ENCODE measurements at places on chromosomes 5 and 9.
A peak's percentile ranks its signal among the peaks of the same experiment; 100 is the strongest.

- no peak for DNase-seq
Measured at GRCh38 chr5:145551714-145552113, 283.4 kb downstream of the PRELID2 start.

DNA sequence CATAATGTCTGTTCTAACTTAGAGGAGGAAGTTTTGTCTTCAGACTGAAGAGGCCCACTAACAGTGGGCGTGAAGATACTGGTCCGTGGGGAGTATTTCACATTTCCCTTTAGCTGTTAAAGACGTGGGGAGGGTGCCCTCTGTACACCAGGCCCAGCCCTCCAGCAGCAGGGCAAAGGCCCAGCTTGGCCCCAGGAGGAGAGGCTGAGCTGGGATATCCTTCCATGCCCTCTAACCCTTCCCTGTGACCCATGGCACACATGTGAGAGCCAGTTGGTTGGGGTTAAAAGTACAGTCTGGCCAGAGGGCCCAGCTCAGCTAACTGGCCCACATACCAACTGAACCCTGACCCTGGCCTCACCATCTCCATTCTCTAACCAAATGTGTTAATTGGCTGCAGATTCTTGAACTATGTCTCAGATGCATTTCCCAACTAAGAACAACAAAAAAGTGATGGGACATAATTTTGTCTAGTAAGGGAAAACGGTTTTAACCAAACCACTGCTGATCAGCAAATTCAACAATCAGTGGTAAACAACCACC lies 74.4 kb downstream of the LHFPL2 start:
- DNase-seq, result peak; percentile 57

GRCh38 chr5:173229966-173230689 lies 4.9 kb downstream of the NKX2-5 start:
- DNase-seq, result no peak

- peak; percentile 67 for DNase-seq
Measured at GRCh38 chr9:125460883-125461635, 199.4 kb downstream of the GAPVD1 start.

DNA sequence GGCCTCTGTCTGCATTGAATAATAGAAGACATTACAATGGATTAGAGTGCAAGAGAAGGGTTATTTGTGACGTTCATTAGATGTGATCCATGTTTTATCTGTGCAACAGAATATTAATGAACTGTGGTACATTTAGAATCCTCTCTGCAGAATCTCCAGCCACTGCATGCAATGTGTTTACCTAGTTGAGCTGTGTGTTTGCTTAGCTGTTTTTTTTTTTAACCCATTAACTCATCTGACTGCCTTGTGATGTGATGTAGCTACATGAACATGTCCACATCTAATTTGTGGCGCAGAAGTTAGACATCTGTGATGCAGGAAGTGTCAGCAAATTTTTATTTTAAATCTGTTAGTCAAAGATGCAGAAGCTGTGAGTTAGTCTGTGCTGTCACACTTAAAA lies 236.9 kb downstream of the CD180 start:
- peak; percentile 44 for DNase-seq

DNA sequence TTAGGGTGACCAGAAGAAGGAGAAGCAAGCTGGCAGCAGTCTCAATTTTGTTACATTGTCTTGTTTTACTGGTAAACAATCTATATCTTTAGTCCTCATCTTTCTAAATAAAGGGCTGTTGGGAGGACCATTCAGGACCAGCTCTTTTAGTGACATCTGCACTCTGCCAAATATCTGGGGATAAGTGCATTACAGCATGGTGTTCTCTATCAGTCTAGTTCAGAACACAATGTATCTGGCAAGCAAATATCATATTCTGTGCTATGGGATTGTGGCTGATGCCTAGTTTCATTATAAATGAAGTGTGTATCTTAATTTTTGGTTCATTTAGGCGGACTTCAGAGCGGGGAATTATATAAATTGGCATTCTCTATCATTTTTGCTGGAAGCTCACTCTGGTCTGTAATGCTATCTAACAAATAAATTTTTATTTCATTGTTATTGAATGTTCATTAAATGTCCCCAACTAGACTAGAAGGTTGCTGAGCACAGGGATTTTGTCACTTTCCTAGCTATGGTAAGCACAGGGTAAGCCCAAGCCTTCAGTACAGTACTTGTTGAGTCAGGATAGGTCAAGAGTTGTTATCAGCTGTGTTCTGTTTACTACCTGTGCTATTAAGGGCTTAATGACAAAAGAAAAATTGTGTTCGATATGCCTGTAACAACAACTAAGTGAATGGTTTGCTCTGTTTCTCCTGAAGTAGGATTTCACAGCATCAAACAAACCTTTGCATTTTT lies 11.9 kb downstream of the WDR31 start:
- DNase-seq, result no peak

DNA sequence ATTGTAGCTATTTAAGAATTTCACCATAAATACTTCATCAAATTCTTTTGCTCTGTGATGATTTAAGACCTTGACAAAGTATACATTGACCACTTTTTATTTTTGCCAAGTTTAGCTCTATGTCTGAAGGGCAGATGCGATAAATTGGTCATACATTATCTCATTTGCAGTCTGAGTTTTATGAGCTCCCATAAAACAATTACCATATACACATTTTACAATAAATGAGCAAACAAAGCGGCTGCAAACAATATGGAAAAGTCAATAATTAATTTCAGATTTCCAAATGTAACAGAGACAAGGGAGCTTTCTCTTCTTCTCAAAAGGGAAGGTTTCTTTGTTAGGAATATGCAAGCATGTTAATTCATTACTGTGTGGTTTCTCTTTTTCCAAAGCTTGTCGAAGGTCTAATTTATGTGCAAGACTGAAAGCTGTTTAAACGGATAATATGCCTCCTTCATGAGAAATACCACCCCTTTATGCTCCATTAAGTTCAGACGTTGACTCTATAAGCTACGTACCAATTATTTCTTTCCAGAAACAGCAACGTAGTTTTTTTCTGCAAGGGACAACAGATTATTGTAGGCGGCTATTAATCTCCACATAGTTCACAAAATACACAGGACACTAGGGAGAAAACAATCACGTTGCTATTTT lies 7.0 kb upstream of the IZUMO3 start:
- no peak for DNase-seq

GRCh38 chr5:54895816-54896341 lies 89.5 kb downstream of the ESM1 start:
- DNase-seq, result peak; percentile 71

GRCh38 chr9:21056931-21057330 lies 20.8 kb downstream of the IFNB1 start:
- peak; percentile 45 for DNase-seq

GRCh38 chr5:122844136-122844909 lies 1.1 kb upstream of the SNX24 start:
- DNase-seq, result no peak

GRCh38 chr5:10726913-10727517 lies 34.0 kb downstream of the DAP start:
- no peak for DNase-seq

DNA sequence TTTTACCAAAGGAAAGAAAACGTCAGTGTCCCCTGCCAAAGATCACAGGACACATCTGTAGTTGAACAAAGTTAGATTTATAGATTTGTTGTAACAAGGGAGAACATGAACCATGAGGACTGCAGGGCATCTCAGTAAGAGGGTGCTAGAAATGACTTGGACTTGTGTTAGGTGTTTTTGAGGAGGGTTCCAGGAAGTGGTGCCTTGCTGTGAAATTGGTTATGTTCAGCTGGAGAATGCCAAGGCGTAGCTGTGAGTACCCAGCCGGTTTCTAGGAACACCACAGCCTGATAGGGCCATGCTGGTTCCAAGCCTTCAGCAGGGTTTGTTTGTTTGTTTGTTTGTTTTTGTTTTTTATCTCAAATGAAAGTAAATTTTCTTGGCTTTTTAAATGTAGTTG lies 5.3 kb downstream of the SPEF2 start:
- no peak for DNase-seq

GRCh38 chr5:107329850-107330249 lies 340.9 kb downstream of the EFNA5 start:
- DNase-seq, result no peak

- DNase-seq, result peak; percentile 83
Measured at GRCh38 chr9:114525513-114525912, 20.2 kb upstream of the WHRN start.

DNA sequence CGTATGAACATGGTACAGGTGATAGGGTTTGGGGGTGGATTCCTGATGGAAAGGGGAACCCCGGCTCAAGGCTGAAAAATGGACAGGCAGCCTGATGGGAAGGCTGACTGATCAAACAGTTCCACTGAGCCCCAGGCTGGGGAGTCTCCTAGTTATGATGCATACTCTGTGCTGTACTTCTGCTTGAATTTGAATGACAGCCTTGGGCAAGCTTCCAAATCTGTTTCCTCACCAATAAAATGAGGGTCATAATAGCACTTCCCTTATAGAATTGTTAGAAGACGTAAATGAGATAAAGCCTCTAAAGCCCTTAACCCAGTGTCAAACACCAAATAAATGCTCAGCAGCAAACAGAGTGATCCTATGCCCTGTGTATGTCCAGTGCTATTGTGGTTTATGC lies 478.5 kb upstream of the DMAC1 start:
- DNase-seq, result no peak

DNA sequence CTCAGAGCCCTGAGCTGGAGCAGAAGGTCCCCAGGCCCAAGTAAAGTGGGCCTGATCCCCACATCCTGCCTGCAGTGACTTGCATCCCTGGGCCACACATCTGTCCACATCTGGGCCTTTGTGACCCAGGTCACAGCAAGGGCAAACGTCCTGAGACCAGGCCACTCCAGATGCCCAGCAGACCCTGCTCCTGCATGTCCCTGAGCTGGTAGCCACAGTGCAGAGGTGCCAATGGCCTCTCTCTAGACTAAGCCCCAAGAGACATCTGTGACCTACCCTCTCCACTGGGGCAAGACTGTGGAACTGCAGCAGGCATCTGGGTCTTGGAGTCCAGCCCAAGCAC lies 2.5 kb downstream of the FLT4 start:
- no peak for DNase-seq

DNA sequence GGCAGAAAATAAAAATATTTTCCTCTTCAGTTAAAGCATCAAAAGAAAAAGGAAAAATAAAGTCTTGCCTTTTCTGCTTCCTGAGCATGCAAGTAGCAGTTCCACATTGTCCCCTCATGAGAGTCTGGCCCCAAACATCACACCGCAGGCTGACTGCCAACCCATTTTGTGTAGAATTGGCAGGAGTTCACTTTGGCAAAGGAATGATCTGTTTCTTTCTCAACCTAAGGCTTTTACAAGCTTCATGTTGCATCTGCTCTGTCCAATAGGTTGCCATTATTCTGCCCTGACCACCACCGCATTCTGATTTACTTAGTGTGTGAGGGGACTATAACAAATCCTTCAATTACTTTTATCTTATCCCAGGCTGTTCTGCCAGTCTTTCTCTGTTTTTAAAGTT lies 249.5 kb downstream of the ISL1 start:
- no peak for DNase-seq

GRCh38 chr9:36937346-36937745 lies 96.7 kb downstream of the PAX5 start:
- no peak for DNase-seq

GRCh38 chr5:123090661-123091297 lies 1.7 kb downstream of the PRDM6 start:
- no peak for DNase-seq

DNA sequence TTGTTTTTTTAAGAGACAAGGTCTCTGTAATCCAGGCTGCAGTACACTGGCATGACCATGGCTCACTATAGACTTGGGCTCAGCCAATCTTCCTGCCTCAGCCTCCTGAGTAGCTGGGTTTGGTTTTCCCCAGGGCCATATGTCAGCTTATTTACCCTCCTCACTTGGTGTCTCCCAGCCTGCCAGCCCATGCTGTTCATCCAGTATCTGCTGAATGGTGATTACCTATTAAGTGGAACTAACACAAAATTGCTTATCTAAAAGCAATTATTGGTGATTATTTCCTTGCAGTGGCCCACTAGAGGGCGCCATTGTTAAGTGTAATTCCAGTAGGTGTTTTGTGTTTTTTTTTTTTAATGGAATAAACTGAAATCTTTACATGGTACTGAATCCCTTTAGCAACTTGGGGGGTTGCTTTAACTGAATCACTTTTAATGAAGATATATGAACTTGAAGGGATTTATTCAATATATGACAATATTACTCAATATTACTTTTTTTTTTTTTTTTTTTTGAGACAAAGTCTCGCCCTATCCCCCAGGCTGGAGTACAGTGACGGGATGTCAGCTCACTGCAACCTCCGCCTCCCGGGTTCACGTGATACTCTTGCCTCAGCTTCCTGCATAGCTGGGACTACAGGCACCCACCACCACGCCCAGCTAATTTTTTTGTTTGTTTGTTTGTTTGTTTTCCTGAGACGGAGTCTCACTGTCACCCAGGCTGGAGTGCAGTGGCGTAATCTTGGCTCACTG lies 13.8 kb downstream of the EXOSC2 start:
- DNase-seq, result peak; percentile 71

DNA sequence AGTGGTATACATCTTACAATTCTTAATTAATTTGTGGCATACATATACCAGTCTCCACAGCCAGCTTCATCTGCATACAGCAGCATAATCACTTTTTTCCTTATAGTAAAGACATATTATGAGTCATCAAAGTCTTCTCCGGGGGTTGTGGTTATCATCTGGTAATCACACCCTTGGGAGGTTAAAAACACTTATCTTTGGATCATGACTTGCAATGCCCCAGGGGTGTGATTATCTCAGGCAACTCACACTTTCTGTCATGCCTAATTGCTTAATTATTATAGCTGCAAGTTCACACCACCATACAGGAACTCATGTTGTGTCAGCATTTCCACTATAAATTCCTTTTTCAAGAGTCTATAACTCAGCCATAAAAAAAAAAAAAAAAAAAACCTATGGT lies 218.4 kb downstream of the ANXA1 start:
- DNase-seq, result peak; percentile 1

GRCh38 chr9:18786196-18786595 lies 246.8 kb downstream of the SAXO1 start:
- peak; percentile 6 for DNase-seq

DNA sequence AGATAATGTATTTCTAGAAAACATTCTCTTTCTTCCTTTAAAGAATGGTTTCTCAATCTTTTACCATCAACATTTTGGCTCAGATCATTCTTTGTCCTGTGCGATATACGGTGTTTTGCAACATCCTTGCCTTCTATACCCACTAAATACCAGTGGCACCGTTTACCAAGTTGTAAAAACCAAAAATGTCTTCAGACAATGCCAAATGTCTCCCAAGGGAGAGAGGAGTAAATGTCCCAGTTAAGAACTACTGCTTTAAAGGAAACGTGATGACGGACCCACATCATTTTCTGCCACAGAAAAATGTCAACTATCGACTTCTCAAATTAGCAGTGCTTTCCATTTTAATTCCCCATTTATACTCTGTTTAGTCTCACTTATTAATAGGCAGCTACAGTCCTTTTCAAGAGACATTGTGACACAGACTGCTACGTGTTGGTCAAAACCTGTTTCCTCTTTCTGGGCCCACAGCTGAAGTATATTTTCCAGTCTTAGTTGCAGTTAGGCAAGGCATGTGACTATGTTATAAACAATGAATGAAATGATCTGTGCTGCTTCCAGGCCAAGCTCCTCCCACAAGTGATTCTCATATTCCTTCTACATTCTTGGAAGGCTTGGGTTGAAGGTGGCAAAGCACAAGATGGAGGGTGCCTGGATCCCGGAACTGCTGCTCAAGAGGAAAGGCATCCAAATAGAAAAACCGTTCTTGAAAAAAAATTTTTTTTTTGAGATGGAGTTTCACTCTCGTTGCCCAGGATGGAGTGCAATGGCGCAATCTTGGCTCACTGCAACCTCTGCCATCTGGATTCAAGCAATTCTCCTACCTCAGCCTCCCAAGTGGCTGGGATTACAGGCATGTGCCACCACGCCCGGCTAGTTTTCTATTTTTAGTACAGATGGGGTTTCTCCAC lies 8.8 kb downstream of the PRXL2C start:
- DNase-seq, result peak; percentile 95

- no peak for DNase-seq
Measured at GRCh38 chr9:87635656-87636501, 90.0 kb upstream of the CTSL start.

Data from EH (cell line).